Activated CD4-positive, alpha-beta T cell treated with anti-CD3 and anti-CD28 coated beads, Interleukin-10, Interleukin-2, amounts not matched to agents 100 ng/mL and 50 ng/mL, durations not matched to agents 16 hours and 8 hours (primary cell): ENCODE measurements at places on chromosomes 12 and 14.
A peak's percentile ranks its signal among the peaks of the same experiment; 100 is the strongest.

DNA sequence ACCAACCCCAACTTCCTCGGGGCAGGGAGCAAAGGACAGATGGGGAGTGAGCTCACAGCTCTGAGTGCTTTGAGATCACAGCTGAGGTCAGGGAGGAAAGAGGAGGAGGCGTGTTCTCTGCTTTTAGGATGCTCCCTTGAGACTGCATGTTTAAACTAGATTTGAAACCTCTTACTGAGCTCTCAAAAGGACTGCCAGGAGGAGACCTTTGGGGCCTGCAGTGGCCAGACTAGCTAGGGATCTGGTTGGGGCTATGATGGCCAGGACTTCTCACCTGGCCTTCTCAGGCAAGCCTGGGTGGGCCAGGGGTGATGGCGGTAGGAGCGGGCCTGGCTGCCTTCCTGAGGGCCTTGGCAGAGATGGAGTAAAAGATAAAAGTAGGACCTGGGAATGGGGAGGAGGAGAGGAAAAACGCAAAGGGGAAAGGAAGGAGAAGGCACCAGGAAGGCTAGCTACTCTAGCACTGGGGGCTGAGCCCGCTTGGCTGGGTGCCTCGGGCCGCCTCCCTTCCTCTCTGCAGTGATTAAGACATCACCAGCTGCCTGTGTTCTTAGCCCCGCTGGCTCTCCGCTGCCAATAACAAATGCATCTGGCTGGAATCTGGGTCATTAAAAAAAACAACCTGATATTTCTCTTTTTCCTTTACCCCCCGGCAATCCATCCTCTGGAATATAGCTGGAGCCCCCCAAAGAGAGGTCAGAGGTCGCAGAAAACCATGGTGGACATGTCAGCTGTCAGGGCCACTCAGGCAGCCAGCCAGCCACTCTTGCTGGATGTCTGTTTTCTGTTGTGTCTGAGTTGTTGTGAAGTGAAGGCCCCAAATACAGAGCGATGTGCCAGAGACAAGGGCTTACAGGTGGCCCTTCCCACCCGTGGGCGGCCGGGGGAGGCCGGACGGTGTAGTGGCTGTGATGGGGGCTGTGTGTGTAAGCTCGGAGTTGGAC, 141.3 kb downstream of the TSPAN9 start:
- DNase-seq: no peak

GRCh38 chr12:116137318-116137717, 140.2 kb downstream of the MED13L start:
- peak; percentile 31 for DNase-seq

- no peak for DNase-seq
Observed at GRCh38 chr14:83566567-83566966, 1963.4 kb upstream of the FLRT2 start.

DNA sequence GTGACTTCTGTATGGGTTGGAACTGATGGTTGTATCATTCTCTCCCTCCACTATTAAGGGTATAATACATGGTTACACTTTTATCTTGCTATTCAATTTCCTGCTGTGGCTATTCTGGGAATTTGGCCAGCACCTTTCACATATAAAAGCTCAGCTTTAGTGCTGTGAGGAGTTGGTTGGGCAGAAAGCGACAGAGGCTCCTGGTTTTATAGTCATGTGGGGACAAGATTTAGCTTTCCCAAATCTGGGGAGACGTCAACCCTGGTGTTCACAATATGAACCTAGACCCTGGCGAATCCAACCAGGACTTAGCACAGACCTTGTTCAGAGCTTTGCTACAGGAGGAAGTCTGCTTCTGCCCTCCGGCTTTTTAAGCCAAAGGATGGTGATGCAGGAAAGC, 36.5 kb downstream of the FOS start:
- DNase-seq: no peak

- no peak for DNase-seq
Observed at GRCh38 chr14:75521415-75522199, 662 bp upstream of the BATF start.

DNA sequence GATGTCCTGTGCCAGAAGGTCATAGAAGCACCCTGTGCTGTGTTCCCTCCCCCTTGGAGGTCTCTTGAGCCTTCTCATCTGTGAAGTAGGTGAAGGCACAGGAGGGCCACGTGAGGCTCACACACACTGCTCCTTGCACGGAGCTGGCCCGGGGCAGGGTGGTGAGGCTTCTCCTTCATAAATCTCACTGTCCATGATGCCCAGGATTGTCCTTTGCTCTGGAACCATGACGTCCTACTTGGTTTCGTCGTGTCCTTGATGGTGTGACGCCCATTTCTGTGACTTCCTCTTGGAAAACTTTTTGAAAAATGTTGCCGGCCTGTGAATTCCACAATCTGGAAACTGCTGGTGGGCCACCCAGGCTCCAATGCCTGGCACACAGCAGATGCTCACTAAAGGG, 34.4 kb downstream of the SH2B3 start:
- DNase-seq: no peak

DNA sequence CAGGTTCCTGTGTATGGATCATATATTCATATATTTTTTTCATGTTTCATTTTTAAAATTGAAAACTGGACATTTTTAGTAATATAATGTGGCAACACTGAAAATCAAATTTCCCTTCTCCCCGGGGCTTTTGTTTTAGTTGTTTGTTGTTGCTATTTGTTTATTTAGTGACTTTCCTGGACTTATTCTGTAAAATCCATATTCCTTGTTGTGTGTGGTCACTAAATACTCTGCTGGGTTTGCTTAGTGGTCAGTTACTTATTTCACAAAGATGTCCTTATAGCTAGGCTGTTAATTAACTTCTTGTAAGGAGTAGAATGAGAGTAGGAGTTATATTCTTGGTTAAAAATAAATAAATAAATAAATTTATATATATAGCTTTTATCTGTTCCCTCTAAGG, 121.6 kb upstream of the MED13L start:
- no peak for DNase-seq

- no peak for DNase-seq
Observed at GRCh38 chr12:129109174-129110001, 256.1 kb downstream of the GLT1D1 start.

DNA sequence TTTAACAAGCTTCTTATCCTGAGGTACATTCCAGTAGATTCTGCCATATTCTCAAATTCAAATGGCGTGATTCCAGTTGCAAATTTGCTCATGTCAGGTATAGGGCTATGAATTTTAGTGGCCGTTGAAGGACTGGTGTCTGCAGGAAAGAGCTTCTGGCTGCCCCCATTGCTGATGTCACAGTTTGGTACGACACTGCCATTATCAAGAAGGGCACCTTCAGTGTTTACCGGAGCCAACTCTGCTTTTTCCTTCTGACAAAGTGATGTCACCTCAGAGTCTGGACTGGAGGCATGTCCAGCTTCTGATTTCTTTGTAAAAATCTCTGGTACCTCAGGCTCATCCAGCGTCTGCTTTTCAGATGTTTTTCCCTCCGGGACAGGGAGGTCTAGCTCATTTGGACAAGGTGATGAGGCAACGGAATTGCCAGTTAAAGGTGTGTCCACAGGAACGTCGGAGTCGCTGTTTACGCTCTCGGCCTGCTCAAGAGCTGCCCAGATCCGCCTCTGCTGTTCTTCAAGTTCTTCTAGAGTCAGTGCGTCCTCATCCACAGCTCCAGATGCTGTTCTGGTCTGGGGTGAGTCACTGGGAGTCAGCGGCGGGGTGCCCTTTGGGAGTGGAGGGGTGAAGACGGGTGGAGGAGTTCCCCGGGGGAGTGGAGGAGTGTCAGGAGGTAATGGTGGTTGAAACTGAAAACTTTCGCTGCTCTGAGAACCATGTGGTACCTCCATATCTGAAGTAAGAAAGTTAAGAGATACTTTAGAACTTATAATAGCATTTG, 27.0 kb downstream of the ZCCHC8 start:
- DNase-seq: peak; percentile 61

DNA sequence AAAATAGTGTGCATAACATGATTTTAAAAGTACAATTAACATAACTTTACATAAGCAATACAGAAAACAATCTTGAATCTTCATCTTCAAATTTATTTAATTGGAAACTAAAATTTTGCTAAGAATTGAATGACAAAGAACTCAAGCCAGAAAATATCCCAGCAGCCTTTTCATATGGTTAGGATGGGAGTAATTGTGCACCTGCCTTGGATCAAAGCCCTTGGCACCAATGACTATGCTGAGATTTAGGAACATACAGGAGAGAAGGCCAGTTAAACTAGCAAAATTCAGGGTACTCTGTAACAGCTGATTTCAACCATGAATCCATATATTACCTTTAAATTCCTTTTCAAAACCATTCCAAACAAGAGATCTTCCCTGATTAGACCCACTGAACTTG, 5.8 kb downstream of the KERA start:
- no peak for DNase-seq

GRCh38 chr12:53984901-53985691, at the start of gene HOXC10:
TSS of gene HOXC10 (plus strand) at chr12:53985146. CDS start at chr12:53985260, 114 bp downstream.
- DNase-seq: peak; percentile 90

DNA sequence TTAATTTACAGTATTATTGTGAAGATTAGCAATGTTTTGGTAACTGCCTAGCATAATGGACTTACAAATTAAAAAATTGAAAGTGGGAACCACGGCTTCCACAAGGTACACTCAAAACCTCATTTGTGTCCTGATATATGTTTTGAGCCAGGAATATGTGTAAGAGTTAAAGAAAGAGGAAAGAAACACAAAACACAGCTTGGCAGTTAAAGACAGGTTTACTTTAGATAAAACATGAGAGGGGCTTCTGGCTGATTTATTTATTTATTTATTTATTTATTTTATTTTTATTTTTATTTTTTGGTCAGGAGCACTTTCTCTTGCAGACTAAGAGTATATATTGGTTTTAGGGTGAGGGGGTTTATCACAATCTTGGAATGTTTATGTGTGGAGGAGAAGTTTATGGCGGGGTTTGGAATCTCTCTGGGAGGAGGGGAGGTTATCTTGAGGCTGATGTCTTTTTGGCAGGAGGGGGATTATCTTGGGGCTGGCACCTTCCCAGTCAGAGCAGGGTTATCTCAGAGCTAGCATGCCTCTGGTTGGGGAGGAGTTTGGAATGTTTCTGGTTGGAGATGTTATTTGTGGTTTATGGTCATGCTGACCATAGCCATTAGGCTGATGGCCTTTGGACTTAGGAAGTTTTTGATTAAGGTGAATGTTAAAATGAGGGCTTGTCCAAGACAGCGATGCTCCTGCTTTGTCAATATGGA, 436.7 kb downstream of the DAD1 start:
- no peak for DNase-seq

- no peak for DNase-seq
Observed at GRCh38 chr12:53063708-53064612, 14.1 kb downstream of the TNS2 start.

DNA sequence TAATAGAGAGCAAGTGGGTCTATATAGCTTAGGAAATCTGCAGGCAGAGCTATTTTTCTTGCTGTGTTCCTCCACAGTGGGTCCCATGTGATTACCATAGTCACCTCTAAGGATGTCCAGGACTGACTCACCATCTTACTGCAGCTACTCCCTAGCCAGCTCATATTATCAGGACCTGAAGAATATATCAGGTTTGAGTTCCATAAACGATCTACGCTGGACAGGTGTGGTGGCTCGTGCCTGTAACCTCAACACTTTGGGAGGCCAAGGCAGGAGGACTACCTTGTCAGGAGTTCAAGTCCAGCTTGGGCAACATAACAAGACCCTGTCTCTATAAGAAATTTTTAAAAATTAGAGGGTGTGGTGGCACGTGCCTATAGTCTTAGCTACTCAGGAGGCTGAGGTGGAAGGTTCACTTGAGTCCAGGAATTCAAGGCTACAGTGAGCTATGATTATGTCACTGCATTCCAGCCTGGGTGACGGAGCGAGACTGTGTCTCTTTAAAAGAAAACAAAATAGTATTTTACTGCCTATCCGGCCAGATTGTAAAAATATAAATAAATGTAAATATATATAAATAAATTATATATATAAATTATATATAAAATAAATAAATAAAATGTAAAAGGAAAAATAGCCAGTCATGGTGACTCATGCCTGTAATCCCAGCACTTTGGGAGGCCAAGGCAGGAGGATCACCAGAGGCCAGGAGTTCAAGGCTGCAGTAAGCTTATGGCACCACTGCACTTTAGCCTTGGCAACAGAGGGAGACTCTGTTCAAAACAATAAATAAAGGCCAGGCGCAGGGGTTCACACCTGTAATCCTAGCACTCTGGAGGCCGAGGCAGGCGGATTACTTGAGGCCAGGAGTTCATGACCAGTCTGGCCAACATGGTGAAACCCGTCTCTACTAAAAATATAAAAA, 6.9 kb upstream of the SPRYD4 start:
- DNase-seq: no peak
